HepG2 (cell line): ENCODE measurements at places on chromosomes 7 and 10. TPM values are rescaled to one million over a fixed set of nuclear protein-coding genes. Genes with fewer than 3 reads are reported as not detected.

KCNMA1 gene
- 0.02 TPM in 1 of 2 replicates, not detected in the other for total RNA-seq

LRRN3 gene
- total RNA-seq, result 0.07 TPM in 1 of 2 replicates, not detected in the other

RAMP3 gene
- total RNA-seq, result not detected in 2 replicates

GDI2 gene
- 477 and 756 TPM in 2 replicates for total RNA-seq

AASS gene
- total RNA-seq, result 12.0 and 43.9 TPM in 2 replicates

NME8 gene
- not detected in 2 replicates for total RNA-seq

LIPN gene
- total RNA-seq, result not detected in 2 replicates

NRP1 gene
- 3.7 and 5.8 TPM in 2 replicates for total RNA-seq

SPDYE1 gene
- total RNA-seq, result not detected in 2 replicates

SGPL1 gene
- total RNA-seq, result 19.0 and 25.0 TPM in 2 replicates

MSS51 gene
- 0.18 and 0.91 TPM in 2 replicates for total RNA-seq

SSMEM1 gene
- not detected in 2 replicates for total RNA-seq

ANXA7 gene
- 89.0 and 139 TPM in 2 replicates for total RNA-seq

ANLN gene
- 38.8 and 72.0 TPM in 2 replicates for total RNA-seq

MMS19 gene
- 76.4 and 95.9 TPM in 2 replicates for total RNA-seq

ZNF503 gene
- total RNA-seq, result 5.8 and 8.3 TPM in 2 replicates
